ENCODE measurements at places on chromosomes 12 and 14.

DNA sequence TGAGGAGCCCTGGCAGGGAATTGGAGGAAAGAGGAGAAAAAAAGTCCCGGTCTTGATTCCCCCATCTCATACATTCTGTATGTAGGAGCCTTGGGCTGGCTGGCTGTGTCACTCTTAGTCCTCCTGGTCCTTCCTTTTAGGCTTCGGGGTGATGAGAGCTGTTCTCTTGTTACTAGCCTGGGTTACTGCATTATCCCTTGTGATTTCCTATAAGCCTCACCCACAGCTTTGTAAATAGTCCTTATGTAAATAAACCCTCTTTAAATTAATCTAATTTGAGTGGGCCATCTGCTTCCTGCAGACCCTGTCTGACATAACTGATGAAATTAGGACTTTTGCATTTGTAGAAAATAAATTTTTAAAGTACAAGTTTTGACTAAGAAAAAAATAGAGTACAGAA, 19.2 kb downstream of the DNM1L start:
- peak; percentile 37 for DNase-seq

- no peak for DNase-seq
Measured at GRCh38 chr12:114430306-114430705, 24.4 kb upstream of the TBX5 start.

- no peak for DNase-seq
Measured at GRCh38 chr14:32480337-32480736, 151.2 kb downstream of the AKAP6 start.

DNA sequence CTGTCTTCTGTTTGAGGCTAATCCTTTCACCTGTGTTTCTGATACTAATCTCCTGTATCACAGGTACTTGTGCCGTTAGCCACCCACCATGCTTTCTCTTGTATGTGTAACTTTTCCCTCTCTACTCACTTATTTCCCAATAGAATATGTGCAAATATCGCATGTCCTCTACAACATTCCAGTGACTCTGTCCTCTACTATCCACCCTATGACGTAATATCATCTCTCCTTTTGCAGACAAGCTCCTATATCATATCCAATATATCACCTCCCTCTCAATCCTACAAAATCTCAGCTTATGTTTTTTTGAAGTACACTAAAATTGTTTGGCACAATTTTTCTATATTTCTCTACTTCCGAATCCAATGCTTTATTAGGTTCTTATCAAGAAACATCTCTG, 232.6 kb upstream of the LRFN5 start:
- DNase-seq = no peak

DNA sequence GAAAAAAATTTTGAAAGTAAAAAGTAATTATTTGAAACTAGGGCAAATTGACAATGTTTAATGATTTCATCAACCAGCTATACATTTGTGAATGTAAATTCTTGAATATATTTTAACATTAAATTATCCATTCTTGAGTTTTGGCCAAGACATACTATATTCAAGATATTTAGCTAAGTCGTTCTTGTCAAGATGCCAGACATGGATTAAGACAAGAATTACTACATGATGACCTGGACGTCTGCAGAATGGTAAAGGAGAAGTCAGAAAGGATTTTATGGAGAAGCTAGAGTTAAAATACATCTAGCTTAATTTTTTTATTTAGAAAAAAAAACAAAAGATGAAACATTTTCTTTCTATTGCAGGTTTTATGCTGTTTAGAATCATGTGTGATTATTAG, 255.8 kb downstream of the TMTC2 start:
- no peak for DNase-seq

GRCh38 chr12:116092776-116093175, 184.7 kb downstream of the MED13L start:
- no peak for DNase-seq

- DNase-seq = no peak
Measured at GRCh38 chr12:2416158-2416557, 363.4 kb downstream of the CACNA1C start.

DNA sequence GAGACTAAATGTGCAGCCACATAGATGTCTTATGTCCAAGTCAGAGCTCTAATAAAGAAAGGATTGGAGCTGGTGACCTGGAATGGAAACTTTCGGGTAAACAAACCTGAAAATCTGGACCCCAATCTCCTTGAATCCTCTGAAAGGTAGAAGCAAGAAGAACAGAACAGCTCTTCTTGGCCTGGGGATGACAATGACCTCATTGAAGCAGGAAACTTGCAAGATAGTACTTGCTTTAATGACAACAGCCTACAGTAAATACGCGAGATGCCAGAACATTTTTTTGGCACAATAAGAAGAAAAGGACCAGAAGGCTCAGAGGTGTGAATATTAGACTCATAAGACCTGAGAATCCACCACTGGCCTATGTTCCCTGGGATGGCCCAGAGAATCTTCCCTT, 4.1 kb upstream of the PRIMA1 start:
- no peak for DNase-seq

DNA sequence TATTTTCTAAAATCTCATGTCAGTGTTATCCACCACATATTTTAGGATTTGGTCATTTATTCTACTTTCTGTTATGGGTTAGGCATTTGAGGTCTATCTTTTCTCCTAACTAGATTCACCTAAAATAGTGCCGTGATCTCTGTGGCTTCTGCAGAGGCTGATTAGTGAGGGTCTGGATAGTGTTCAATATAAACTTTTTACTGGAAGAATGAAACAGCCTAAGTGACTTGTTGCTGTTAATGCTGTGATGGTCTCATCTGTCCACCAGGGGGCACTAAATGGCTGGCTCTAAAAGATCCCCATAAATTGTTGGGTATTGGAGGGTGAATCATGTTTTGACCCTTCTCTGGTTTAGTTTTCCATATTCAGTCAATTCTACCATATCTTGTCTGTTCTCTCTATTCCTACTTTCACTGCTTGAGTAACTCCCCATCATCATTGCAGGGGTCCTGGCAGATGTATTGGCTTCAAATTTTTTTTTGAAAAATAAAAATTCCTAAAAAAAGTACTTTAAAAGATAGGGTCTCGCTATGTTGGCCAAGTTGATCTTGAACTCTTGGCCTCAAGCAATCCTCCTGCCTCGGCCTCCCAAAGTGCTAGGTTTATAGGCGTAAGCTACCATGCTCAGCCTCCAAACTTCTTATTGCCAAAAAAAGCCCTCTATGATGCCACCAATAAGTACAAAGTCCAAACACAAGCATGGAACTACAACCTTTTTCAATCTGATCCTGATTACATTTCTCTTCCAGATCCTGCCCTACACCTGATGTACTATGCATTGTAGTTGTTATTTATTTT, 6.9 kb downstream of the PABPN1 start:
- DNase-seq = peak; percentile 57

- peak; percentile 16 for DNase-seq
Measured at GRCh38 chr12:11969437-11970154, 101.1 kb upstream of the BCL2L14 start.

GRCh38 chr12:132517013-132517739, 27.2 kb downstream of the FBRSL1 start:
- no peak for DNase-seq

DNA sequence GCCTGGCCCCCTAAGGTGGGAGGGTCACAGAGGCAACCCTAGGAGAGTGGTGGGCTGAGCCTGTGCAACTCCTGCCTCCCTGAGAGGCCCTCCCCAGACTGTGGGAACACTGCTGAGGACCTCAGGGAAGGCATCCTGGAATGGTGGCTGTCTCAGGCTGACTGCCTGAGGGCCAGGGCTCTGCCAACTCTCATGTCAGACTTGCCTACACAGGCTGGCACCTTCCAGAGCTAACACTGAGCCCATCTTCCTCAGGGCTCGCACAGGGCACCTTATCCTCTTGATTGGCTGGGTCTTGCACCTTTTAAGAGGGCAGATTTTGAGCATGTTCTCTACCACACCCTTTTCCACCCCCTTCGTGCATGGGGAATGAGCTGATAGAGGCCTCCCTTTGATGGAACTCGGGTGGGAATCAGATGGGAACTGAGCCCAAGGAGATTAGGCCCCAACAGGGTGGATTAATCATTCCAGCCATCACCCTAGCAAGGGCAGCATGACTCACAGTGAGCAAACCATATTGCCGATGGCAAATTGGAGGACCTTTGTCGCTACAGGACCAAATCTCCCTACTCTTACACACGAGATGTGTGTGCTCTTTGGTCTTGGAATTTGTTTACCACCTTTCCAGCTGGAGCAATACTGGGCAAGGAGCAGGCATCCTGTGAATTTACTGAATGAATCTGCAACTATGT, 702.8 kb downstream of the VRK1 start:
- DNase-seq = no peak

- no peak for DNase-seq
Measured at GRCh38 chr12:9347328-9348127, 139.3 kb upstream of the PZP start.

DNA sequence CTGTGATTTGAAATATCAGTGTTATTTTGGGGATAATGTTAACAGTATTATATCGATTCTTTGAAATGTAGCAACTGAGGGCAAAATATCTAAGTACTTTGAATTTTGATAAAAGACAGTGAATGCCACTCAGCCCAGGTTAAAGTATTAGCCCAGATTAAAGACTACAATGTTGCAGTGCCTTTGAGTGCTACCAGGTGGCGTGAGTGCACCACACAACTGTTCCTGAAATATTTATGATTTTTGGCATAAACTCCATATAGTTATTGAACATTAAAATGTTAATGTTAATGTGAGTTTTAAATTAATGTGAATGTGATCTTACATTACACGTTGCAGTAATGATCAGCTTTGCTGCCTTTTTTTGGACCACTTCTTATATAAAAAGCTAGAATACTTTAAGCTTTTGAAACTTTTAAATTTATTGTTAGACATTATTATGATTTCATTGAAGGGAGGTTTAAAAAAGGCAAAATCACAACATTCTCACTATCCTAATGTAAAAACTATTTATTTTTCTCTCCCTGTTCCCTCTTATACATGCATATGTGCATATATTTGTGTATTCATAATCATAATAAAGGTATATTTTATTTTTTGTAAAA, 22.5 kb downstream of the MRPS35 start:
- DNase-seq = peak; percentile 28

DNA sequence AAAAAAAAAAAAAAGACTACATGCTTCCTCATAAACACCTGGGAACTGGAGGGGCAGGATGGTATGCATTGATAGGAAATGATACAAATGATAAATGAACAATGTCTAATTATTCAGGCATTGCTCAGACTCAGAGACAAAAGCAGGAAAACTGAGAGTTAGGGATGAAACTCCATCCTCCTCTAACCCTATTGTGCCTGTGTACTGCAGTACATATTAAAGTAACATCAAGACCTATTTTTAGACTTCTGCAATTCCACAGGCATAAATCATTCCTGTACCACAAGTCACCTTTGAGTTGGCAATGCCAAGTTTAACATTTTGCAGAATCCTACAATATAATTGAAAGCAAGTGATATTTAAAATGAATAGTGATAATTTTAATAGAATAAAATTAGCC, 156.5 kb upstream of the USP15 start:
- DNase-seq = no peak

GRCh38 chr14:77378701-77379100, 1.5 kb downstream of the SAMD15 start:
- DNase-seq = no peak

GRCh38 chr12:106576848-106577247, 6.0 kb upstream of the RFX4 start:
- no peak for DNase-seq

GRCh38 chr14:52328276-52328675, 14.2 kb downstream of the PTGER2 start:
- no peak for DNase-seq

GRCh38 chr14:40955131-40955505, 651.6 kb upstream of the LRFN5 start:
- DNase-seq = no peak

- no peak for DNase-seq
Measured at GRCh38 chr14:89215114-89215513, 201.9 kb downstream of the FOXN3 start.

DNA sequence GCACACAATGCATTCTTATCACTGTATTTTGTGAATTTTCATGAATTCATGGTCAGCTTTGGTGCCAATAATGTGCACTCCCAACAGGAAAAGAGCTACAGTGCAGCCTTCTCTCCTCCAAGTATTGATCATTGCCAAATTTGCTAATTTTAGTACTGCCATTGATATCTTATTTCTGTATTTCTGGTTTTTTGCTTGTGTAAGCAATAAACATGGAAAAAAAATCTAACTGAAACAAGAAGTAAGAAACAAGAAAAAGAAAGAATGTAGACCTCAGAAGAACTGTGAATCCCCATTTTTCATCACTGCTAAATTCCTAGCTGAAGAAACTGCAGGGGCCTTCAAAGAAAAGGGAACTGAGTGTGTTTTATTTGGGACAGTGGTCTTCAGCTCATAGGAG, 161.2 kb downstream of the METTL25 start:
- DNase-seq = no peak

- DNase-seq = no peak
Measured at GRCh38 chr12:4962539-4963486, 53.1 kb downstream of the KCNA1 start.

- no peak for DNase-seq
Measured at GRCh38 chr14:30998100-30998706, 27.2 kb upstream of the AP4S1 start.

DNA sequence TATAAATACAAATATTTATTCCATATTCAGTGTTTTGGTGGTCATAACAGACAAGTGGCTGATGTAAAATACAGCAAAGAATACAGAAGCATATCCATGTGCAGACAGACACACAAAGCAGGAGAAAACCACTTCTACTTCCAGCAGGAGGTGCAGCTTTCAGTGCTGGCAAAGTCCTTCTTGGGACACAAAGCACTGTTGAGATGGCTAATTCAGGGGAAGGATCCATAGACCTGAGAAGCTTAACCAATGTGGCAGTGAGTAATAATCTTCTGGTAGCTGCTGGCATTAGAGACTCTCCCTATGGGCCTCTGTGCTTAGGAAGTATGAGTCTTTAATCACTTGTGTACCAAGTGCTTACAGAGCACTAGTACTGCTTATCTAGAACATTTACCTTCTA, 26.8 kb downstream of the AMN1 start:
- DNase-seq = no peak

GRCh38 chr14:76331328-76332011, 44.5 kb upstream of the ESRRB start:
- DNase-seq = no peak

DNA sequence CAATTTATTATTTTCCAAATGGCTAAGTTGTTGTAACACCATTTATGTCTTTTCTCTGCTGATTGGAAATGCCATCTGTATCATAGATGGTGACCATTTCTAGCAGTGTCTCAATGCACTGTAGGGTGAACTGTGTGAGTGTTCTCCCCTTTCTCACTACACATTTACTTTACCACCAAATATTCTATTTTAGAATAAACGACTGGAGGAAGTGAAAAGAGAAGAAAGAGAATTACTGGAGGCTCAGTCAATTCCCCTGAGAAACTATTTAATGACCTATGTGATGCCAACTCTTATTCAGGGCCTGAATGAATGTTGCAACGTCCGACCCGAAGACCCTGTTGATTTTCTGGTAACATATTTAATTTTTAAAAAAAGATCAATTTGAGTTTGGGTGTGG, 15.5 kb upstream of the PAPOLA start:
- DNase-seq = no peak
